HCEC 1CT (cell line): ENCODE measurements at places on chromosomes 12 and 14.

- DNase-seq: no peak
Measured at GRCh38 chr12:75542942-75543341, 31.5 kb upstream of the KRR1 start.

GRCh38 chr12:114938487-114939210 is 254.7 kb upstream of the TBX3 start:
- DNase-seq: no peak

DNA sequence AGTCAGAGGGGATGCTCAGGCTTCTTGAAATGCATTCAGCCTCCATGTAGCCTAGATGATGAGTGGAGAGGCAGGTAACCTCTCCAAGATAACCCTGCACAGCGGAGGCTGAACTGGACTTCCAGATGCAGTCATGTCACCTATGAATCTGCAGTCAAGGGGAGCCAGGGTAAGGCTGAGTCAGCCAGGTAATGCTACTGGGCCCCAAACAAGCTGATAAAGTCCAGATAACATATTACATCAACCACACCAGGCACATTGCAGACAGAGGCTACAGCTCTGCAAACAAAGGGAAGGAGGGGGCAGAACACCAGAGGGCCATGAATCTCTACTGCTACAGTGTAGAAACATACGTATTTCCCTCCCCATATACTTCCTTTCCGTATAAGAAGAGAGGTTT is 14.0 kb downstream of the RNASE9 start:
- no peak for DNase-seq

DNA sequence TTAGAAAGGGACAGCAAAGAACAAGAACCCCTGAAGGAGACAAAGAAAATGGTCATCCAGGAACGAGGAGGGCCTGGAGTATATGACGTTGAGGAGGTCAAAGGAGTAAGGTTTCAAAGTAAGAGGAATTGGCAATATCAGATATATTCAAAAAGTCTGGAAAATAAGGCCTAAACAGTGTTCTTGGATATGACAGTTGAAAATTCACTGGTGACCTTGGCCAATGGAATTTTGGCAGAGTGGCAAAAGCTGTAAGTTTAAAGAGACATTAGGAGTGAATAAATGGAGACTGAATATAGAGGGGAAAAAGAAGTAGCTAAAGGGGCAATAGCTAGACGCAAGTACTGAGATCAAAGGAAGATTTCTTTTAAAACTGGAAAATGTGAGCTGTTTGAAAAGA is 4.1 kb upstream of the ACTN1 start:
- DNase-seq: no peak

- no peak for DNase-seq
Measured at GRCh38 chr12:86959766-86960458, 703.7 kb upstream of the MGAT4C start.

- peak; percentile 32 for DNase-seq
Measured at GRCh38 chr12:51118706-51119105, 35.3 kb upstream of the CSRNP2 start.
